ENCODE measurements at places on chromosomes 11 and 22.

DNA sequence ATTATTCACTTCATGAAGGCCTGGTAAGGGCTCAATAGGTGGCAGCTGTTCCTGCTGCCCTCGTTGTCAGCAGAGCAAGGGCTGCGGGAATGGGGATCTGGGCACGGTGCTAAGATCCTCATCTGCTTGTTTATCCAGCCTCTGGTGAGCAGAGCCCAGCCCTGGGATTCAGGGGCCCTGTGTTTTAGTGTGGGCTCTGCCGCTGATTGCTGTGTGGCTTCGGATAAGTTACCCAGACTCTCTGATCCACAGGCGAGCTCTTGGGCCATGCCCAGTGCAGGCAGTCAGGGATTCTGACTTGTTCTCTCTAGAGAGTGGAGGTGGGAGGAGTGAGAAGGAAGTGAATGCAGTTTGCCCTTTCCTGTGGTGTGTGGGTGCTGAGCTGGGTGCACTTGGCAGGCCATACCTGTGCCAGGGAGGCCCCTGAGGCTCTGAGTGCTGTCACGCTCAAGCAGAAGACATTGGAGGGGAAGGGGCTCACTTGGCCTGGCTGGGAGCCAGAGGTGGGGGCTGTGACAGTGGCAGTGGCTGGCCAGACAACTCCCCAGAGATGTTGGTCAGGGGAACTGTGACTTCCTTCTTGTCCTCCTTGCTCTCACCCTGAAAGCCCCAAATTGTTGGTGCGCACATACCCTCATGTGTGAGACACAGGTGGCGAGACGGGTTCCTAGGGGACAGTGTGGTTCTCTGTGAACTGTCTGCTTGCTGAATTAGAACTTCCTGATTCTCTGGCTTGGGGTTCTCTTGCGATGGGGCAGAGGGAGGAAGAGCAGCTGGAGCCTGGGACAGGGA is 43.7 kb downstream of the CD82 start:
- DNase-seq, result no peak

DNA sequence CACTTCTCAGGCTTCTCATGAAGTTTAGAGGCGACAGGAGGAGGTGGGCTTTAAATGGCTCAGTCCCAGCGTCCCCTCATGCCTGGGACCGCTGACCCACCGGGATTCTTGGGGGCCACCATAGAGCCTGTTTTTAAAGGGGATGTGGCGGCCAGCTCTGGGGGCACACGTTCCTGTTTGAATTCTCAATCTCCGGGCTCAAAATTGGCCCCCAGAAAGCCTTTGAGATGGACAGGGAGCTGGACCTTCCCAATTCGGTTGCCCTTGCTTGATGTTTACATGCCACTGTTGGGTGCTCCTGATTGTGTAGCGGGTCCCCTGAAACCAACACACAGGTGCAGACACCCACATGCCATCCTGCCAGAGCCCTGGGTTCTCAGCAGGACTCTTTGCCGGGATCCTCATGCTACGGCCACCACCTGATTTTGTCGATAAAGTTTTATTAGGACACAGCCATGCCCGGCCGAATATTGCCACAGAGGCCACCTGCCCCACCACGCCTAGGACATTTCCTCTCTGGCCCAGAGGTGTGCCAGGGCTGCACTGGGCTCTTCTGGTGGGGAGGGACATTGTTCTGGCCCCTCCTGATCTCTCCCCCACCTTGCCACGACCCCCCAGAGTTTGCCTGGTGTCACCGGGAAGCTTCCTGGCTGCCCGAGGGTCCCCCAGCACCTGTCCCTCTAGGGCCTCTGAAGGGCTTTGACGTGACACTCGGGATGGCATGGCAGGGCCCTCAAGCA is 71.6 kb downstream of the KCNQ1 start:
- no peak for DNase-seq

DNA sequence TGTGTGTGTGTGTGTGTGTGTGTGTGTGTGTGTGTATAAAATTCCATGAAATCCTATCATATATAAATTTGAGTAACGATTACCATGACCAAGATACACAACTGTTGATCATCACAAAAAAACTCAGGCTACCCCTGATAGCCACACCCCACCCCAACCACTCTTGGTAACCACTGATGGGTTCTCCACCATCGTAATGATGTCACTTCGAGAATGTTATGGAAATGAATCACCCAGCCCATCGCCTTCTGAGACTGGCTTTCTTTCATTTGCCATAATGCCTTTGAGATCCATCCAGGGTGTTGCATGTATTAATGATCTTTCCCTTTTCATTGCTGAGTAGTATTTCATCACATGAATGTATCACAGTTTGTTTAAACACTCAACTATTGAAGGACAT is 496.0 kb downstream of the MIAT start:
- peak; percentile 55 for DNase-seq

DNA sequence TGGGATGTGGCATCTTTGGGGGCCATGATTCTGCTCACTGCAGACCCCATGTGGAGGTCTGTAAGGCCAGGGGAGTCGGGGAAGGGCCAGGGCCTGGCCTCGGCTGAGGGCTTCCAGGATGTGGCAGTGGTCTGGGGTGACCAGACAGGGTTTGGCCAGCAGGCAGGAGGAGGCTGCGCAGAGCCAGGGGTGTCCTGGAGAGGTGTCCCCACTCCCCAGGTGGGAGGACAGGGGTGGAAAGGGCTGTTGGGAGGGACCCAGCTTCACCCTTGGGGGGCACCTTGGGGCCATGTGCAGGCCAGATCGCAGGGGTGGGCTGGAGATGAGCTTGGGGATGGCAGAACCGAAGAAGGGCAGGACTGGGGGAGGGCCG is 3.4 kb downstream of the PANX2 start:
- no peak for DNase-seq

GRCh38 chr11:34313099-34313517 is 44.7 kb downstream of the ABTB2 start:
- DNase-seq, result no peak

GRCh38 chr22:42820045-42820763 is 36.9 kb downstream of the ARFGAP3 start:
- peak; percentile 63 for DNase-seq

- DNase-seq, result no peak
These were observed 32.3 kb downstream of the TRIM29 start for GRCh38 chr11:120105576-120105975.

- no peak for DNase-seq
These were observed 33.9 kb upstream of the FAT3 start for GRCh38 chr11:92190535-92191206.

DNA sequence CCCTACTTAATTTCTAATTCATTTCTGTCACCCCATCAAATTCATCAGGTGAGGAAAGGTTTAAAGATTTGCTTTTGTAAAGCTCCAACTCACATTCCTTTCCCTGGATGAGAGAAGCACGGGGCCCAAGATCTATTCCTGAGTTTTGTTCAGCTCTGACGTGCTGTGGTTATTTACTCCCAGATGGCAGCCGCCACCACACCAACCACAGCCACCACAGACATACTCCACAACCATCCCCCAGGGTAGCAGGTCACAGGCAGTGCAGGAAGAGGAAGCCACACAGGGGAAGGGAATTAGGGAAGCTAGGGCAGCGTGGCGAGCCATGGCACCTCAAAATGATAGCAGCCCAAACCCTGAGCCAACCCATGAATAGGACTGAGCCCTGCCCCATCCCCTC is 63.5 kb upstream of the CSNK2A3 start:
- peak; percentile 96 for DNase-seq

GRCh38 chr11:121213362-121213893 is 79.1 kb upstream of the SC5D start:
- DNase-seq, result no peak

DNA sequence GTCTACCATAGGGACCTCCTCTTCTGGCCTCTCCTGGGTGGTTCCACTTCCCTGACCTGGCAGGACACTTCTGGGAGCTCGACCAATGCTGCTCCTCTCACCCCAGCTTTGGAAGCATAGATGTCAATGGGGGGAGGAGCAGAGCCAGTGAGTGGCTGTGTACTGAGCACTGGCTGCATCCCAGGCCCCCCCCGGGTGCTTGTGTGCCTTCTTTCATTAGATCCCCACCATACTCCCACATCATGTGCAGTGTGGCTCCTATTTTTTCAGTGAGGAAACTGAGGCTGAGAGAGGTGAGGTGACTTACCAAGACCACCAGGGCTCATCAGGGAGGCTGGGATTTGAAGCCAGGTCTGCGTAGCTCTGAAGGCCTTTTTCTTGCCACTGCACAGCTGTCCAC is 44.3 kb downstream of the LRRC32 start:
- DNase-seq, result no peak

DNA sequence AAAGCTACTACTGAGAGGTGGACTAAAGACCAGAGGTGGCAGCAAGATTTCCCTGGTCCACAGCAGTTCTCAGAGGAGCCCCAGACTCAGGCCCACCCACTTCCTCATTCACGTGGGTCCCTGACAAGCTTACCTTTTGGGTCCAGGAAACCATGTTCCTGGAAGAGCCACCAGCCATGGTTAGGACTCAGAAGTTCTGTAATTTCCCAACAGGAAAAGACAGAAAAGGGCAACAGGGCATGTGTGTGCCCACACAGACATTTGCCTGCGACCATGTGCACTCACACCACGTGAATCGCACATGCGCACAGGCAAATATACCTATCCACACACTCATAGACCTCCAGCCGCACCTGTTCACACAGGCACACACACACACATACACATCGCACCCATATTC is 42.9 kb downstream of the LRRC32 start:
- DNase-seq, result no peak

DNA sequence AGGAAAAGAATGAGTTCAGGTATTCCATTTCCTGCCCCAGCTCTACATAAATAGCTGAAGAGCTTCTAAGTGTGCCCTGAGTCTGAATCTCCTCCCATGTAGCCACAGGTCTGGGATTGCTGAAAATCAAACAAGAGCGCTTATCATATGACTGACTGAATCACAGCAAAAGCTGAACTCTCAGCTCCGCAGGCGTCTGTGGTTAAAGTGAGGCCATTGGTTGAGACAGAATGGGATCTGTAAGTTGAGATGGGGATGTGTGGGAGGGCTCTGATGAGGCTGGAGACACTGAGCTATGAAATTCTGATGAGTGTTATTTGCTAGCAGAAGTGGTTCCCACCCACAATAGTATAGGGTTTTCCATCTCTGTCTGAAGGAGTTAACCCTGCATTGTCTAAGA is 637.0 kb downstream of the OPCML start:
- peak; percentile 74 for DNase-seq

DNA sequence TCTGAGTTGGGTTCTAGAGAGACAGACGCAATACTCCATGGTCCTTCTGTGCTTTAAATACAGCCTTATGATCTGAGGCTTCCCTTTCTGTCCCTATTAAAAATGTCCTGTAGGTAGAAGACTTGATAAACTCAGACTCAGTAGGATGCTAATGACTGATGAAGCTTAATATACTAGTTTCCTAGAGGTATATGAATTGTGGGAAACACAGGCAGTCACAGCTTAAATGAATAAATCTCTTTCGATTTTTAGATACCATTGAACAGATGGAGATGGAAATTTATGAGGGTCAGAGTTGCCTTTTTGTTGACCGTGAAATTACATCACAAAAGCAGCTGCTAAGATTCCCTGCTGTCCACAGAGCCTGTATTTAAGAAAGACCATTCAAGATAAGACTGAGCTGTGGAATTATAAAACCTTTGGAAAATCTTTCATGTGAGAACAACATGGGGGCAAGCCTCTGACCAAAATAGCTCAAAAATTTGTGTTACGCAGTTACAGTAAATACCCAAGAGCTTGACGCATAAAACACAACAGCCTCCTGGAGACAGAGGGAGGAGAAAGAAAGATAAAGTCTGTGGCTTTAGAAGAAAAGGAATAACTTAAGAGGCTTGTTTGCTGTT is 172.3 kb downstream of the AASDHPPT start:
- DNase-seq, result no peak

DNA sequence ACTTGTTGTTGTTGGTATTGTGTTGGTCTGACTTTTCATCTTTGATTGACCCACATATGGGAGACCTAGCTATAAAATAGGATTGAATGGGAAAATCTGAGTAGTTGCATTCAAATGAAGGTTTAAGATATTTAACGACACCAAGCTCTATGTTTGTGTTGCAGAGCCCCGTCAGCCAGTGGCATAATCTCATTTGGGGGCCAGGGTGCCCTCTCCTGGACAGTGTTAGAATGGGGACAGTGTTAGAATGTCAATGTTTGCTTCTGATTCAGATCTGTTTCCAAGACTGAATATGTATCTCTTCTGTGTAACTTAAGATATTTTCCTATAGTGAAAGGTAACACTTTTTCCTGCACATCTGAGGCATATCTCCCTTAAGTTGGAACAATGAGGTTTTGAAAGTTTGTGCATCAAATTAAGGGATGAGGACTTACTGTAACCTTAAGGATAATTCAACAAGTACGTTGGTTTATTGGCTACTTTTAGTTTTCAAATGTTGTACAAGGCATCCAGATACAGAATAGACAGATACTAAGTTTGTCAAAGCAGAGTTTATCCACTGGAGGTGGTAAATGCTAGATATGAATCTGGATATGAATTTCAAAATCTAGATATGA is 5.3 kb upstream of the OR52M1 start:
- DNase-seq, result peak; percentile 18

DNA sequence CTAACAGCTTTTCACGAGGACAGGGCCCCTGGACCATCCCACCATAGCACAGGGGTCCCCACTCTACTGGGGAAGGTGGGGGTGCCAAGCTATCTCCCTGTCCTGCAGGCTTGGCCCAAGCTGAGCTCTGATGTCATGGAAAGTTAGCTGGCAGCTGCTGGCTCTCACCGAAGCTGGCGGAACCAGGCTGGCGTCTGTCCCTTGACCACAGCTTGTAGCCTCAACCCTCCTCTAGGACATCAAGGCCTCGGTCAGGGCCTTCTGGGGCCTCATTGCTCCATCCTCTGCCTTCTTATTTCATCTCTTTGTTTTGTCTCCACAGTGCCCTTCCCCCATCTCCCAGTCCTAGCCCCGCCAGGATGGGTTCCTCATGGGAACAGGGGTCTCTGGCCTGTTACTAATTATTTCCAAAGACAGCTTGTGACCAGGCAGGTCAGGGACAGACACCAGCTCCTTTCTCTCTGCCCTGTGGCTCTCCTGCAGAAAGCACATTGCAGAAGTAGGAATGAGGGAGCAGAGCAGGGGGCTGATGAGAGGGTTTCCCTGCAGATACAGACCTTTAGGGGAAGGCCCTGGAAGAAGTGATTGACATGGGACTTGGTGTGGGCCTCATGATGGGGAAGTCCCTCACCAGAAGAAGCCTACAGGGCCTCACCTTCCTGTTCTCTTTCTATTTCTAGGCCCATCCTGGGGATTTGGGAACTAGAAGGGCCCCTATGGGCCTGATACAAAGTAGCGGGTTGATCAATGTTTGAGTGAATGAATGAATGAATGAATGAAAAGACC is 97.5 kb upstream of the ALX4 start:
- DNase-seq, result no peak

DNA sequence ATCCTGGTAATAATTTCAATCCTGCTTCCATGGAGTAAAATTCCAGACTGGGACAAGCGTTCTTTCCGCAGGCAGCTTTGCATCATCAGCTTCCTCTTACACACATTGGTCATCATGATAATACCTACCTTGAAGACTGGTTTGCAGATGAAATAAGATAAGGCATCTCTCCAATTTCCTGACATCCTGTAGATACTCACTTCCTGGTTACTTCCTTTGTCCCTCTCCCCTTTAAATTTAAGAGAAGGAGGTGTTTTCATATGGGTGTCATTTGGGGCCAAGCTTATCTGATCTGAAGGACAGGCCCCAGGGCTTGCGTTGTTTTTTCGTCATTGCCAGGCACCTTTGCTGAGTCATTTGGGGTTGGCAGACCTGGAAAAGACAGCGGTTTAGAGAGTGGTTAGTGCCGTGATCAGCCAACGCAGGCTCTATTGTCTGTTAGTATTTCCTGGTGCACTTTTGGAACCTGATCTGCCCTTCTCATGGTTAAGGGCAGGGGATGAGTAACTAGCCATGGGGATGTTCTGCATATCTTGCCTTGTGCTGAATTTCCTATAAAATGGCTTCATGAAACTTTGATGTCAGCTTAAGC is 24.1 kb downstream of the GRAMD1B start:
- peak; percentile 99 for DNase-seq

- DNase-seq, result no peak
These were observed 11.0 kb downstream of the CHST1 start for GRCh38 chr11:45654231-45655011.
